ENCODE measurements at places on chromosomes 2 and 18.

DNA sequence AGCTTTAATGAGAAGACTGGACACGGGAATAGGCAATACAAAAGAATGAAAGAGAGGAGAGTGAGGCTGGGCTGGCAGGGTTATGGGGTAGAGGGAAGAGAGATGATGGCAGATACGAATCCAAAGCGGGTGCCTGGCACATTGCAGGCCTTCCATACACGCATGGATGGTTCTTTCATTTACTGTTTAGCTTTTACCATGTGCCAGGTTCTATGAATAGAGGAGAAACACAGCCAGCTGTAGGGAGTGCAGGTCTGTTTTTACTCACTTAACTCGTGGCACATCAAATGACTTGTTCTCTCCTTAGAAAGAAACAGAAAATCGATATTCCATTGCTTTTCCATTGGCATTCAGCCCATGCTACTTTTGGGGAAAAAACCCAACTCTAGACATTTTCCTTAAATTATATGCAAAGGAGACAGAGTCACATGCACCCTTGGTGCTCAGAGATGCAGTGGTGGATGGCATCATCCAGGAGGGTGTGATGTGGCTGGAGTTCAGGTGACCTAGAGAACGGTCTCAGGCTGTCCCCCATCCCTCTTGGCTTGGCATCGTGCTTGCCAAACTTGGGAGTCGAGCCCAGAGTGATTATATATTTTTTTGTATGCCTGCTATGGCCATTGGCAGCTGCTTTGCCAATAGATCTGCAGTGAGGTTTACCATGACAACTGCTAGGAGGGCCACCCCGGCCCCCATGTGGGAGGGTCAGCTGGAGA, 6.2 kb downstream of the LTBP1 start:
- no peak for DNase-seq

DNA sequence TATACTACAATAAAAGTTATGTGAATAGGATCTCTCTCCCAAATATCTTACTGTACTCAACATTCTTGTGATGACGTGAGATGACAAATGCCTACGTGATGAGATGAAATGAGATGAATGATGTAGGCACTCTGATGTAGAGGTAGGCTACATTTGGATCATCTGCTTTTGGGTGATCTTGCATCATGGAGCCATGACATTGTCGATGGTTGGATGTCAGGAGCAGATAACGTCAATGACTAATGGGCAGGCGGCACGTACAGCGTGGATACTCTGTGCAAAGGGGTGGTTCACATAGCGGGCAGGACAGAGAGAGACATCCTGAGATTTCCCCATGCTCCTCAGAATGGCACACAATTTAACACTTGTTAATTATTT, 40.8 kb upstream of the PPP1R1C start:
- no peak for DNase-seq

- no peak for DNase-seq
Measured at GRCh38 chr18:48566589-48566988, 27.8 kb downstream of the CTIF start.

GRCh38 chr2:1594123-1594372, 150.3 kb downstream of the PXDN start:
- no peak for DNase-seq

DNA sequence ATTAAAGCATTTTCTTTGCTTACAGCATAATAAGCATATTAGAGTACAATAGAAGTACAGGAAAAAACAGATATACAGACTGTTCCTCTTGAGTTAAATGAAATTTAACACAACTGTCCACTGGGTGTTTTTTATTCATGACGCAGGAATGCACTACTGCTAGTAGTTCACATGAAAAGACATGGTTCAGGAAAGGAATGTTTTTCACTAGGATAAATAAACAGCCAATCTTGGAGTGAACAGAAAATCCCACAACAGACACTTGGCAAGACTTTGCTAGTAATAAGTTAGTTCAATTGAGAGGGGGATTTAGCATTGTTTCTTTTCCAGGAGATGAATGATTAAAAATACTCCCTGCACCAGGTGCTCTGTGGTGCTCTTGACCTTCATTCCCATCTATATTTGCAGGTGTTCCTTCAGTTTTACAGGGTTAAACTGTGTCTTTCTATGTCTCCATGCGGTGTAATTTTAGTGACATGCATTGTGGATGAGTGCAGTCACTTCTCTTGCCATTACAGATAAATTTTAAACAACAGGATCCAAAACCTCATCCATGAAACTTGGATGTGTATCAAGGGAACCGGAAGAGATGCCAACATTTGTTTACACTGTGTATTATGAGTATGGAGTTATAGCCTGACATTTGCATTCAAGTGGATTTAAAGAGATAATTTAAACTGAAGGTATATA, 796.6 kb downstream of the DSC3 start:
- no peak for DNase-seq

GRCh38 chr2:61135510-61135909, 26.5 kb upstream of the C2orf74 start:
- DNase-seq: no peak

DNA sequence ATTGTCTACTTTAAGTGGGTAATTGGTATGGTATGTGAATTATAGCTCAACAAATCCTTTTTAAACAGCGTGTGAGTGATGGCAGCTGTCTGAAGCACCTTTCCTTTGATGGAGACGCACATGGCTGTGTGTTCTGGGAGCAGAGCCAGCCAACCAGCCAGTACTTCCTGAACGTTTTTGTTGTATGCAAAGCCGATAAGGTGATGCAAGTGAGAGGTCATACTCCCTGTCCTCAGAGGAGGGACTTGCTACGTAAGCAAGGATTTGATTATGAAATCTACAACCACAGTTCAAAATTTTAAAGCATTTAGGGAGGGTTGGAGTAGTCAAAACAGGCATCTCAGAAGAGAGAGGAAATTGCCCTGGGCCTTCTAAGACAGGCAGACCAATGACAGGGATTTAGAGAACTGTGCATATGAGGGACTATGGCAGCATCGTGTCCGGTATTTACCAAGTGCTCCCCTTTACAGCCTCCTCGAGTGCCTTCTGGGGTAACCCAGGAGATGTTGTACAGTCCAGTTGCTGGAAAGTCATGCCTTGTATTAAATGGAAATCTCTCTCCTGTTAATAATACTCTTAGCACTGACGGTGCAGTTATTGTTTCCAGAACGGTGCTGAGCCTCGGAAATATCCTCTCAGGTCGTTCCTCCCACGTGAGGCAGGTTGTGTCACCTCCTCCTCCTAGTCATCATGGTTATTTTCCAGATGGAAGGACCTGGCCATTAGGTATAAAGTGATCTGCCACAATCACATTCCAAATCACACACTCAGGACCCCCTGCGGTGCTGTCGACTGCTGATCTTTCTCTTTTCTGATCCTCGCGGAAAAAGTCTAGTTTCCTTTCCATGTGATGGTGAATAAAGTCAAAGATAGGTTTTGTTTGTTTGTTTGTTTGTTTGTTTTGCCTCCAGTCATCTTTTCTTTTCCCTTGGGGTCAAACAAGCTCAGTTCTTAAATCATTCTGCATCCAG, 28.4 kb downstream of the ARHGEF4 start:
- no peak for DNase-seq

- no peak for DNase-seq
Measured at GRCh38 chr18:2114289-2114688, 457.0 kb downstream of the METTL4 start.

DNA sequence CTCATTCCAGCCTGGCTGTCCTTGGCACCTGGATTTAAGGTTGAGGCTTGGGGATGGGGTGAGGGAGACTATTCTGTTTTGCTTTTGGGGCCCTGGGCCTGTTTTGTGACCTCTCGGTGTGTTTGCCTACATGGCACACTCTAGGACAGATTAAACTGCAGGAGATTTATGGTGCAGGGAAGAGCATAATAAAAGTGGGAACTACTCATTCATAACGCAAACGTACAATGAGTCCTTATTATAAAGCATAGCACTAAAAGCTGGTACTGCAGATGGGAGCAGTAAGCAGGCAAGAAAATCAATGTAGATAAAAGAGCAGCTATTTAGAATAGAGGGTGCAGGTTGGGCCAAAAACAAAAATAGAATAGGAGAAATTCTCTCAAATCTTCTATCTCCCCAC, 238.4 kb downstream of the ACTR3 start:
- DNase-seq: no peak

DNA sequence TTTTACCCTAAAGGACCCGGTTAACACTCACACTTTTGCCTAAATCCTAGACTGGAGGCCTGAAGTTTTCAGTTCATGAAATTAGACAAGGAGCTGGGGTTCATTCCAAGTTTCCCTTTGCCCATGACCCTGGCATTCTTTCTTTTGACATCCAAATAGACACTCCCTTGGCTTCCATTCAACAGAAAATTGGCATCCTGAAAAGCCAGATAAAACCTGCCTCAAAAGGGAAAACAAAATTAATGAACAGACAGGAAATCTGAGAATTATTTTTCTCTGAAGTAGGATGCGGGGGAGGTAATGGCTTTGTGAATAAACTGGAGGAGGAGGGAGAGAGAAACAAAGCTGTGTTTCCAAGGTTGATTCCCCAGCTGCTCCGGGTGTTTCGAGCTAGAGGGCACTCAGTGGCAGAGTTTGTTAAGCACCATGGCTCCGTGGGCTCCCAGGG, 41.0 kb downstream of the SPP2 start:
- DNase-seq: no peak

DNA sequence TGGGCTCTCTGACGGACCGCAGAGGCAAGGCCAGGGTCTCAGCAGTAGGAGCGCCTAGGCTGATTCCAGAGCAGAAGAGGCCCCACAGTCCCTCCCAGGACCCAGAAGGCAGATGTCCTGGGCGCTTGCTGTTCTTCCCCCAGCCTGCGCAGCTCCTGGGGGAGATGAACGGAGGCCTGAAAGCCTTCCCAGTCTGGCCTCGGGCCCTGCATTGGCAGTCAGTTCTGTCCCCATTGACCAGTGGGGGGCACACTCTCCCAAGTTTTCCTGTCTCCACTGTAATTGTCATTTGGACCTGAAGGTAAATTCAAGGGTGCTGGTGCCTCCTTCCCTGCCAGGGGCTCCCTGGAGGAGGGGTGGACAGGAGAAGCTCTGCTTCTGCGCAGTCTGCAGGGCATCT, 345.7 kb downstream of the CYP26B1 start:
- no peak for DNase-seq

GRCh38 chr2:129796225-129796624, 183.2 kb upstream of the RAB6C start:
- no peak for DNase-seq

DNA sequence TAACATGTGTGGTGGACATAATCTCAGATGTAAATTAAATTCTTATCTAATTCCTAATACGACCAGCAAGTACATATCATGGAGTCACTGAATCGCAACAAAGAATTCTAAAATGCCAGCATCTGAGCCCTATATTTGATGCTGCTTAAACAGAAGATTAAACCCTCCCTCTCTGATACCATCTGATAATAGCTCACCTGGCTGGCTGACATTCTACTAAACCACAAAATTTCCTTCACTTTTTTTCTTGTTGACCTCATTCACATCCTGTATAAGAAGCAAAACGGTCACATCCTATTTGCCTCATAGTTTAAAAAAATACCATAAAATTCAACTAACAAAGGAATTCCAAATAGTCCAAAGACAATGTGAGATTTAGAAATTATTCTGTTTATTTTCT, 371.6 kb upstream of the SLC8A1 start:
- no peak for DNase-seq

- DNase-seq: no peak
Measured at GRCh38 chr18:680392-680791, 22.9 kb downstream of the TYMS start.

DNA sequence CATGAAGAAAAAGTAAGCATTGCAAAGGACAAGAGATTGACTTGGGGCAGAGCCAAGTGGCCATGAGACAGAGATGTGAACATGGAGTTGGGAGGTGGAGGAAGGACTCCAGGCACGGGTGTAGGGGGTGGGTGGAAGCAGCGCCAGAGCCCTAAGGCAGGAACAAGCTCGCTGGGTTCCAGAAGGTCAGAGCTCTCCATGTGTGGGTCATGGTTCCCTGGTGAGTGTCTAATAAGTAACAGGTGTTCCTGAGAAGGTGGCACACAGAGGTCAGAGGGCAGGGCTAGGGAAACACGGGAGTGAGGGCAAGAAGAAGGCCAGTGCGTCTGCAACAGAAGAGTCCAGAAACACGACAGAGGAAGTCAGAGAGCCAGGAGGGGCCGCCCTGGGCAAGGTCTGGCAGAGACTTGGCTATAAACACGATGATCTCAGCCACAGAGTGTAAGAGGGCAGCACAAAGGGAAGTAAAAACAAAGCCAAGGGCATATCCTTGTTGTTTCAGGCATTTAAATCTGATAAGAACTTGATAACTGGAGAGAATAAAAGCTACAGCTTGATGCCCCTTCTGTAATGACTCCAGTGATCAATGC, 260.8 kb downstream of the TGIF1 start:
- DNase-seq: no peak

DNA sequence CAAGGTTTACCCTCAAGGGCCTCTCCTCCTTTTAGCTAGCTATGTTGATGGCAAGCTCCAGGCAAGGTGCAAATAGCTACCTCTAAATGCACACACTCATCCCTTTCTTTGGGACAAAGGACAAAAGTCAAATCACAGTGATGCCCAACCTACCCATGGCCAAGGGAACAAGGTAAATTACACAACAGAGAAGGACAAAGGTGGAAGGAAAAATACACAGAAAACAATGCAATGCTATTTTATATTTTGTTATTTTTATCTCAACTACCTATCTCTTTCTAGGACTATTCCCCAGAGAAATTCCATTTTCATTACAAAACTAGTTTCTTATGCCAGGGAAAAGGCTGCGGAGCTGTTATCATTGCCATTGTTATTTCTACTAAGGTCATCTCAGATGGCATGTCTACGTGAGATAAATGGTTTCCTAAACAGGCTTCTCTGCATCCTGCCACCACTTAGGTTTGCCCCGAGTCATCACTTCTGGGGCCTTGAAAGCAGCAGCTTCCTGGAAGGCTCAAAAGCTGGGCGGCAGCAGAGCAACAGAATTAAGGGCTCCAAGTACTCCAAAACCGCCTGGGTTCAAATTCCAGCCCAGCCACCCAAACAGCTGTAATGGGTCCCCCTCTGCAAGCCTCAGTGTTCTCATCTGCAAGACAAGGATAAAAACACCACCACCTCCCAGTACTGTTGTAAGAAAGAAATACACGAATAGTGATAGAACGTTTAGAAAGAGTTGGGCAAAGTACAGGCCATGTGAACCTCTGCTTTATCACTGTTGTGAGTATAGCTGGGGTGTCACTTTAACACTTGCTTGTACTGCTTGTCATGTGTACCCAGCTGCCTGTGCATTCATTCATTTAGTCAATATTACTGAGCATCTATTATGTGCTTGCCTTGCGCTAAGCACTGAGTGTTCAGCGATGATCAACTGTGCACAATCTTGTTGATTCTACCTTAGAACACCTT, 20.9 kb downstream of the BCL2 start:
- DNase-seq: peak; percentile 58

- DNase-seq: no peak
Measured at GRCh38 chr2:224163566-224164307, 124.7 kb upstream of the SERPINE2 start.
